Breast epithelium (tissue), 4 donors: ENCODE measurements at places on chromosomes 4 and X. TPM values are rescaled to one million over a fixed set of nuclear protein-coding genes. Genes with fewer than 3 reads are reported as not detected.

MTTP gene
- not detected for total RNA-seq

FGF5 gene
- not detected for total RNA-seq

RAI2 gene
- total RNA-seq, result 12.0 TPM

PKD2 gene
- 66.2 TPM for total RNA-seq

CTSO gene
- 20.0 TPM for total RNA-seq

STAP1 gene
- not detected for total RNA-seq

SCML2 gene
- total RNA-seq, result 3.9 TPM

DNA sequence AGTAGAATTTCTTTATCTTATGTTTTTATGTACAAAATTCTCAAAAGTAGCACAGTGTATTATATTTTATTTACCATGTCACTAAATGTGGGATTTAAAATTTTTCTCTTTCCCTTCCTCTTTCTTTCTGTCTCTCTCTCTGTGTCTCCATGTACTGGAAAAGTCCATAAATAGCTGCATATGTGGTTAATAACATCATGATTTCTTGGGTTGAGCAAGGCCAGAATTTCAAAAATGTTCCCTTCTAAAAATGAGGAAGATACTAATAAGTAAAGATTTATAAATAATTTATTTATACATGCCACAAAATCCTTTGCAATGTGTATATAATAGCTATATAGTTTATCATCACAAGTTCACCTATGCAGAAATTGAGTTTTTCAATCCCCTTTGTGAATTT, 29.1 kb upstream of the DKK2 start:
- no peaks in the 10 kb centered on the region for H3K4me1 ChIP-seq
- H3K4me3 ChIP-seq, result no peak overlapping the region
- H3K27ac ChIP-seq, result no peak overlapping the region
- DNase-seq, result no peak

- no peak overlapping the region for H3K27ac ChIP-seq
- H3K4me1 ChIP-seq, result no peaks in the 10 kb centered on the region
- H3K36me3 ChIP-seq, result no peaks in the 10 kb centered on the region
These were observed 750.5 kb downstream of the ADGRL3 start for GRCh38 chr4:61950625-61951024.

DNA sequence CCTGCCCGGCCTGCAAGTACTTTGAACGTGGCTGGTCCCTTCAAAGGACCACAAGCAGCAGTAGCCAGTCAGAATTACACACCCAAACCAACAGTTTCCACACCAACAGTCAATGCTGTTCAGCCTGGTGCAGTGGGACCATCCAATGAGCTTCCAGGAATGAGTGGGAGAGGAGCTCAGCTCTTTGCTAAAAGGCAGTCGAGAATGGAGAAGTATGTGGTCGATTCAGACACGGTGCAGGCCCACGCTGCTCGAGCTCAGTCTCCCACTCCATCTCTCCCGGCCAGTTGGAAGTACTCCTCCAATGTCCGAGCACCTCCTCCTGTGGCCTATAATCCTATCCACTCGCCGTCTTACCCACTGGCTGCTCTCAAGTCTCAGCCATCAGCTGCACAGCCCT, 104.4 kb upstream of the MYOZ2 start:
- H3K4me1 ChIP-seq, result no peaks in the 10 kb centered on the region
- H3K36me3 ChIP-seq, result no peaks in the 10 kb centered on the region
- peak overlapping the region; percentile 56 for H3K27ac ChIP-seq
- peak overlapping the region; percentile 40 for H3K4me3 ChIP-seq
- no peaks in the 10 kb centered on the region for H3K27me3 ChIP-seq

- no peak overlapping the region for H3K4me3 ChIP-seq
- no peak overlapping the region for H3K27ac ChIP-seq
- no peak for DNase-seq
- H3K36me3 ChIP-seq, result peaks cover 7% of the 10 kb centered on the region
These were observed 53.8 kb upstream of the NAP1L5 start for GRCh38 chr4:88751258-88752075.

GRCh38 chr4:67288964-67289363, 256.3 kb downstream of the CENPC start:
- H3K4me3 ChIP-seq, result no peak overlapping the region
- no peaks in the 10 kb centered on the region for H3K4me1 ChIP-seq
- H3K27me3 ChIP-seq, result no peaks in the 10 kb centered on the region
- no peaks in the 10 kb centered on the region for H3K36me3 ChIP-seq
- no peak for DNase-seq

DNA sequence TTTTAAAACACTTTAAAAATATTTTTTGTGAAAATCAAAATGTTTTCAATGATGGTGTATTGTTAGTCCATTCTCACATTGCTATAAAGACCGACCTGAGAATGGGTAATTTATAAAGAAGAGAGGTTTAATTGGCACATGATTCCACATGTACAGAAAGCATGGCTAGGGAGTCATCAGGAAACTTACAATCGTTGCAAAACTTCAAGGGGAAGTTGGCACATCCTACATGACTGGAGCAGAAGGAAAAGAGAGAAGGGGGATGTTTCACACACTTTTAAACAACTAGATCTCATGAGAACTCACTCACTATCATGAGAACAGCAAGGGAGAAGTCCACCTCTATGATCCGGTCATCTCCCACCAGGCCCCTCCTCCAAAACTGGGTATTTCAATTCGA, 110.7 kb downstream of the TMEM47 start:
- no peak overlapping the region for H3K4me3 ChIP-seq
- no peak overlapping the region for H3K27ac ChIP-seq
- no peaks in the 10 kb centered on the region for H3K4me1 ChIP-seq

- no peaks in the 10 kb centered on the region for H3K4me1 ChIP-seq
- H3K36me3 ChIP-seq, result no peaks in the 10 kb centered on the region
- peak overlapping the region; percentile 79 for H3K4me3 ChIP-seq
- H3K27ac ChIP-seq, result peak overlapping the region; percentile 95
- no peak for DNase-seq
- H3K27me3 ChIP-seq, result peaks cover 23% of the 10 kb centered on the region
These were observed 14.0 kb downstream of the ARHGEF6 start for GRCh38 chrX:136766785-136767103.

DNA sequence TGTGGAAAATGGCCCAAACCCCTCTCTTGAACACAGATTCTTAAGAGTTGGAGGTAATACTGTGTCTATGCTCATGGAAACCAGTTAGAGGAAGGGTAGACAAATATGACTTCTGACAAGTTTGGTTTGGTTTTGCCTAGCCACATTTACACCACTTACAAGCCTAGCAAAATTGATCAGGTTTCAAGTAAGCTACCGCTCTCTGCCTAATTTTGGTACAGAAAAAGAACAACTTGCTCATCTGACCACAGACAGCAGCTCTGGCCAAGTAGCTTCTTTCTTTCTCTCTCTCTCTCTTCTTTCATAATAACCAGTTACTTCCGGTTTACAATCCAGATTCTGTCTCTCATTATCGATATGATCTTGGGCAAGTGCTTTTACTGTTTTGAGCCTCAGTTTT, 260.0 kb downstream of the GLUD2 start:
- H3K27ac ChIP-seq, result no peak overlapping the region
- H3K4me1 ChIP-seq, result no peaks in the 10 kb centered on the region
- H3K4me3 ChIP-seq, result no peak overlapping the region
- no peak for DNase-seq

GRCh38 chr4:4729206-4729605, 130.3 kb upstream of the MSX1 start:
- H3K4me1 ChIP-seq, result no peaks in the 10 kb centered on the region
- no peak for DNase-seq
- H3K27ac ChIP-seq, result no peak overlapping the region
- no peak overlapping the region for H3K4me3 ChIP-seq
- no peaks in the 10 kb centered on the region for H3K27me3 ChIP-seq
- H3K36me3 ChIP-seq, result no peaks in the 10 kb centered on the region

GRCh38 chr4:84938316-84938715, 28.2 kb downstream of the WDFY3 start:
- DNase-seq, result peak; percentile 33
- H3K27me3 ChIP-seq, result no peaks in the 10 kb centered on the region
- no peaks in the 10 kb centered on the region for H3K4me1 ChIP-seq
- no peak overlapping the region for H3K4me3 ChIP-seq
- no peaks in the 10 kb centered on the region for H3K36me3 ChIP-seq

GRCh38 chr4:140995058-140995457, 138.2 kb downstream of the RNF150 start:
- H3K36me3 ChIP-seq, result no peaks in the 10 kb centered on the region
- H3K27me3 ChIP-seq, result no peaks in the 10 kb centered on the region
- no peak overlapping the region for H3K27ac ChIP-seq
- peak; percentile 29 for DNase-seq
- H3K4me3 ChIP-seq, result no peak overlapping the region
- H3K4me1 ChIP-seq, result no peaks in the 10 kb centered on the region

DNA sequence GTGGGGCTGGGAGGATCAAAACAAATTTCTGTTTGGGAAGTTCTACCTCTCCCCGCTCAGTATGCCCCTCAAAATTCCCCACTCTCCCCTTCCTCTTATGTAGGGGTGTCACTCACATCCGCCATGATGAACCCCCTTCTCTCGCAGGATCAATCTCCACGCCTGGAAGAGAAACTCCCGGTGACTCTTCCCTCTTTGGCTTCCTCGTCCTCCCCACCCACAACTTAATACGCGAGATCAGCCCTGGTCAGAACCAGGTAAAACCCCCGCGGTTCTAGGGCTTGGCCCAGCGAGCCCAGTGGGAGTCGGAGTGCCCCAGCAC, 427 bp downstream of the LAMTOR3 start:
- no peaks in the 10 kb centered on the region for H3K4me1 ChIP-seq
- H3K27me3 ChIP-seq, result no peaks in the 10 kb centered on the region
- H3K4me3 ChIP-seq, result peak overlapping the region; percentile 83
- peaks cover 4% of the 10 kb centered on the region for H3K36me3 ChIP-seq

GRCh38 chrX:112841820-112842157, 1.2 kb upstream of the AMOT start:
- no peaks in the 10 kb centered on the region for H3K36me3 ChIP-seq
- no peaks in the 10 kb centered on the region for H3K4me1 ChIP-seq
- DNase-seq, result no peak
- peak overlapping the region; percentile 76 for H3K4me3 ChIP-seq

DNA sequence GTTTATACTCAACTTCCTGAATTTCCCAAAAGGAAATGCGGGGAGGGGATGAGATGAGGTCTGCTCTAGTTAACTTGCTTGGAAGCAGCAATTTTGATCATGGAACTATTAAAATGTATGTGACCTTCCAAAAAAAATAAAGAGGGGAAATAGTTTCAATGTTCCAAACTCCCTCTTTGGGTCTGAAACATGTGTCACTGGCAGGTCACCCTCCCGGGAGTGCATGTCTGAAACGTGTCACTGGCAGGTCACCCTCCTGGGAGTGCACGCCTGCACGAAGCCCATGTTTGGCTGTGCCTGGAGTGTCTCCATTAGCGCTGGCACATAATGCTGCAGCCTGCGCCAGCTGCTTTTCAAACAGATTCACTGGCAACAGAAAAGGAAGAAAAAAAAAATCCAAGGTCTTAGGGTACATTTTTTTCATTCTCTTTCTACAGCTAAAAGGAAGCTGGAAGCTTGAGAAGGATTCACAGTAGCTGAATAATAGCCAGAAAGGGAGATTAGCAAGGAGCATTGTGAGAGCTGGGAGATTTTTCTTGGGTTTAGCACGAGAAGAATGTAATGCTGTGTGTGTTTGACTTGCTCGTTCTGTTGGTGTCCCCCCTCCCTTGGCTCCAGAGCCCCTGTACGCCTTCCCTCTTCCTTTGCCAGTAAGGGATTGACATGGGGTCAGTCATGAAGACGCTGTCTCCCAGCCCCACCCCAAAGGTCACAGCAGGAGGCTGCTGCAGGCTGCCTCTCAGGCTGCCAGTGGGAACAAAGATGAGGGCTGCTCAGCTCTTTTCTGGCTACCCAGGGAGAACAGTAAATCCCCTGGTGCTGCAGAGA, 39.2 kb upstream of the TLR3 start:
- DNase-seq, result peak; percentile 58
- H3K27me3 ChIP-seq, result no peaks in the 10 kb centered on the region
- no peak overlapping the region for H3K4me3 ChIP-seq
- peak overlapping the region; percentile 80 for H3K27ac ChIP-seq

DNA sequence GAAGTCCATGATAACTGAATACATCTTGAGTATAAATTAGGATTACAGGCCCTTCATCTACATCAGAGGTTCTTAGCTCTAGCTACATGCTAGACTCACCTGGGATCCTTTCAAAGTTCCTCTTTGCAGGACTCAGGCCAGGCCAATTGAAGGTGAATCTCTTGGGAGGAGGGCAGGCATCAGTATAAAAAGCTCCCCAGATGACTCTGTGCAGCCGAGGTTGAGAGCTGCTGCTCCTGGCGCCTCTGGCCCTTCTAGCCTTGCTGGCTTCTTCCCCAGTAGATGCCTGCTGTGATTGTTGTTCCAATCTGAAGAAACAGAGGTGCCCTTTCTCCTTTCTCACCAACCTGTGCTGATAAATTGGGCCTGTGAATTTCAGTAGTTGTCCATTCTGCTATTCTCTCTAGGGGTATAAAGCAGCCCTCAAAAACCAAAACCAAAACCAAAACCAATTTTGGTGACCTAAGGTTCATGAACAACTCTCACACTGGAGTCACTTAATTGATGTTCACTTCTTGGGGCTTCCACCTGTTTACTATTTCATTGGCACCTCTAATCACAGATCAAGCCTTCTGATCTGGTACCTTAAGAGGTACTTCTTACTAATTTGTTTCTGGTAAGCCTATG, 78.7 kb downstream of the SUPT20HL2 start:
- no peak overlapping the region for H3K4me3 ChIP-seq
- no peak overlapping the region for H3K27ac ChIP-seq
- H3K27me3 ChIP-seq, result peaks cover 6% of the 10 kb centered on the region
- no peaks in the 10 kb centered on the region for H3K4me1 ChIP-seq
